Articular chondrocyte of knee joint (primary cell): ENCODE measurements at places on chromosomes 12 and 14. TPM values are rescaled to one million over a fixed set of nuclear protein-coding genes. Genes with fewer than 3 reads are reported as not detected.

The KERA gene
- total RNA-seq, result 0.11 TPM in 1 of 2 replicates, not detected in the other

The NEDD1 gene
- 29.4 and 35.8 TPM in 2 replicates for total RNA-seq

The SAMD4A gene
- total RNA-seq, result 53.2 and 70.2 TPM in 2 replicates

The ZDHHC22 gene
- total RNA-seq, result under 0.01 TPM in 1 of 2 replicates, not detected in the other

The SRGAP1 gene
- 32.8 and 35.8 TPM in 2 replicates for total RNA-seq

The GYS2 gene
- not detected in 2 replicates for total RNA-seq

The ENDOU gene
- total RNA-seq, result 0.11 and 0.78 TPM in 2 replicates

The GLS2 gene
- total RNA-seq, result not detected in 2 replicates

The PRIMA1 gene
- total RNA-seq, result 0.65 and 1.0 TPM in 2 replicates
